Activated CD8-positive, alpha-beta T cell treated with anti-CD3 and anti-CD28 coated beads for 36 hours (primary cell): ENCODE measurements at places on chromosomes 5 and 9. TPM values are rescaled to one million over a fixed set of nuclear protein-coding genes. Genes with fewer than 3 reads are reported as not detected.

DNA sequence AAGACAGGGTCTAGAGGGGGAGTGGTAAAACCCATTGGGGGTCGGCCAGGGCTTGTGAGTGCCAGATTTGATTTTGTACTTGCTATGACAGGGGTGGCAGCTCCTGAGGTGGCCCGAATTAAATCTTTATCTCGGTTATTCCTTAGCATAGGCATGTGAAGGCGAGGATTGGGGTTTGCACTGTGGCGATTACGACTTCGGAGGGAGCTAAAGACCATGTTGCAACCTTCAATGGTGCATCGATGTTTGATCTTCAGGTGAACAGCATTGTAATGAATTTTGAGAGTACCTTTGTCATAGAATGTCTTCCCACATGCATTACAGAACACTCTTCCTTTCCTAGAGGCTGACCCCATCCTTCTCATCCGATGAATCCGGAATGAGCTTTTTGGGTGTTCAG is 433.9 kb downstream of the BNC2 start:
- no peak for DNase-seq

- DNase-seq = peak; percentile 28
Measured at GRCh38 chr9:38066914-38067858, 1.8 kb downstream of the SHB start.

DNA sequence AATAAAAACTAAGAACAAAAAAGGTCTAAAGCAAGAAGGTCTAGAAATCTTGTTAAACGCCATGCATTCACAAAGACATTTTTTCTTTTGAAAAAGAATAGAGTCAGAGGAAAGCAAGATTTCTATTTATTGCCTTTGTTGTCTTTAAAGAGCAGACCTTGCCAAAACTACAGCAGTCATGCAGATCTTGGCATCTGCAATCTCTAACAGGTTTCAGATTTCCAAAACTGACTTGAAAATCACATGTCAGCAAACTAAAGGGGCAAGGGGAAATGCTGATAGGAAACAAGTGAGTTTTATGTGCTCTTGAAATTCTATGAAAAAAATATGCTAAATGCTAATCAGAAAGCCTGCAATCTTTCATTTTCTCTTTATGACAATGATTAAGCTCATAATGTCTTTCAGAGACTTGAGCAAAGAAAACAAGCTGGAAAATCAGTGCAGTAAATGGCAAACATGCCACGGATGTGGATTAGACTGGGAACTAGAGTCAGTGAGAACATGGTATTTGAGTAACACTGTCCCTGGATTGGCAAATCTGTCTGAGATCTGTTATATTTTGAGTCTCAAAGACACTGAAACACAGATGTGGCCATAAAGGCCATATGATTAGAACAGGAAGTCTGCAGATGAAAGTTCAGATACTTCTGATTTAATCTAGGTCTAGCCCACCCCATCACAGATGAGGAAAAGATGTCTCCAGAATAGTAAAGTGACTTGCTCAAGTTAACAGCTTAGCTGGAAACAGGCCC is 361.4 kb upstream of the RPS23 start:
- no peak for DNase-seq

SDHA gene
- 149 TPM for total RNA-seq

YTHDC2 gene
- total RNA-seq = 28.2 TPM

DNA sequence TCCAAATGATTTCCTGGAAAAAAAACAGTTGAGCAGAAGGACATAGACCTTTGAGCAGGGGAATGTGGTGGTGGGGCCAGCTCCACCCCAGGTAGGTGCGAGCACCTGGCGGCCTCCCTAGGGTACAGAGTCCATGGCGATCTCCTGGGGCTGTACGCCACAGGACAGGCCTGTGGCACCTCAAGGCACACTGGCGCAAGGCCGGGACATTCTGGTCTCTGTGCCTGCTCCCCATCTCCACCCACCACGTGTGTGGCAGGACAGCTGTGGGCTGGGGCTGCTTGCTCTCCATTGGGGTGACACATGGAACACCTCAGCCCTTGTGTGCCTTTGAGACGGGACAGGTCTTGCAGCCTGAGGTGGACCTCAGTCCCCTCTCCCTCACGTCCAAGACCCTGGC is 25.2 kb downstream of the WNK2 start:
- no peak for DNase-seq

EIF4EBP3 gene
- 20.3 TPM for total RNA-seq

DNA sequence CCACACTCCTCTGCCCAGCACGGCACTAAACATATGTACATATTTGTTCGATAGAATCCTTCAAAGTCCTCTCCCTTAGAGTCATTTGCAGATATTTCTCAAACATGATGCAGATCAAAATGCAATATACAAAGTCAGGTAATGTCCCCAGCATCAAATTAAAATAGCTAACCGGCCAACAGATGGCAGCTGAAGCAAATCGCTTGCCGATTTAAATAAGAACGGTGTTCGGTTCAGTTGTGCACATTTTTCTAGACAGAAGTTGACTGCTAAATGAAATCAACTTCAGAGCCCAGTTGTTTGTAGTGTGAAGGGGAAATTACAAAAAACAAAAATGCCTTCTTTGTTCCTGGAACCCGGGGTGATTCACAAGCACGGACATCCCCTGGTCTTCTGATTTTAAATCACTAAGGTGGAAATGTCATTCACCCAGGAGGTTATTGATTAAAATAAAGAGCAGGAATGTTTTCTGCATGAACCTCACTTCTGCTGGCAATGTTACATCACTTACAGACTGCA is 219.2 kb downstream of the EBF1 start:
- peak; percentile 19 for DNase-seq

PCDHAC1 gene
- total RNA-seq = not detected

- DNase-seq = peak; percentile 27
Measured at GRCh38 chr9:99822806-99823591, 1.3 kb downstream of the NR4A3 start.

SPATA24 gene
- total RNA-seq = 4.3 TPM

- DNase-seq = no peak
Measured at GRCh38 chr9:2742214-2742613, 24.9 kb downstream of the KCNV2 start.

GRCh38 chr5:159713773-159714172 is 202.5 kb upstream of the ADRA1B start:
- DNase-seq = no peak

GRCh38 chr9:2055203-2055658 is 40.1 kb downstream of the SMARCA2 start:
- DNase-seq = no peak

NPR3 gene
- total RNA-seq = 0.05 TPM

- no peak for DNase-seq
Measured at GRCh38 chr5:31663519-31663918, 24.6 kb downstream of the PDZD2 start.

ZCCHC10 gene
- 27.0 TPM for total RNA-seq

DNA sequence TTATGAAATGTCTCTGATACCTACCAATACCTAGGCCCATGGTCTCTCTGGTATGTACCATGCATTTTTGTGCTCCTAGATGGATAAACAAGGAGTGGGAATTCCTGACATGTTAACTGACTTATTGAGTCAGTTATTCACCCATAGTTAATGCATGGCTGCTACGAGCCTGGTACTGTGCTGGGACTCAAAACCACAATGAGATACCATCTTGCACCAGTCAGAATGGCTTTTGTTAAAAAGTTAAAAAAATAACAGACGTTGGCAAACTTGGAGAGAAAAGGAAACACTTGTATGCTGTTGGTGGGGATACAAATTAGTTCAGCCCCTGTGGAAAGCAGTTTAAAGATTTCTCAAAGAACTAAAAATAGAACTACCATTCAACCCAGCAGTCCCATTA is 293.8 kb downstream of the OSTF1 start:
- DNase-seq = no peak

C9 gene
- not detected for total RNA-seq

DNA sequence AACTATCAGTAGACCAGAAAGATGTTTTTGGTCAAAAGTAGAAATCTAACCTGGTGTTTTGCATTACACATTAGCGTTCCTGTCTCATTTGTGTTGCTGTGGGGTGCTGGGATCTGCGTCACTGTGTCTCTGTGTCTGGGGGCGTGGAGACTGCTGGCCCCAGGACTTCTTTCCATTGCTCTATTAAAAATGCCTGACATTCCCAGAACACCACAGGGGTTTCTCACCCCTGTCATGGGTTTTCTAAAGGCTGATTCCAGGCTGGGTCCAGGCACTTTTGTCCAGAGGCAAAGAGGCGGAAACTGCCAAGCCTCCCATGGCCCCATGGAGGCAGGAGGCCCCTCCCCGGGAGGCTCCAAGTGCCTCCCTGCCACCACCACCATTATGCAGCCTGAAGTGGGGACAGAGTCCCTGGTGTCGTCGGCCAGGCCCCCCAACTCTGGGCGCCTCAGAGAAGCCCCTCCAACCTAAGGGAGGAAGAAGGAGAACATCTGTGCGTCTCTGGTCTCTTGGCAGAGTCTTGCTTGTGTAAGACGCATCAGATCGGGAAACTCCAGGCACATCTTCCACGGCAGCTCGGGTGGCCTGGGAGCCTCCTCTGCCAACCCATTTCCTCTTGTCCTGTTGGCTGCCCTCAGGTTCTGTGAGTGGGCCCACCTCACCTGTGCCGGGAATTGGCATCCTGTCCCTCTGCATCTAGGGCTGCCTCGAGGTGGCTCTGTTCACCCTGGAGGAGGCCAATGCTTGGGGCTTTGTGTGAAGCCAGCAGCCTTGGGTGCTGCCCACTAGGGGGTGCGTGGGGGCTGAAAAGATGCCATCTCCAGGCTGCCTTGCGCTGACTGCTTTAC is 13.8 kb upstream of the PLEKHG4B start:
- peak; percentile 52 for DNase-seq

DNA sequence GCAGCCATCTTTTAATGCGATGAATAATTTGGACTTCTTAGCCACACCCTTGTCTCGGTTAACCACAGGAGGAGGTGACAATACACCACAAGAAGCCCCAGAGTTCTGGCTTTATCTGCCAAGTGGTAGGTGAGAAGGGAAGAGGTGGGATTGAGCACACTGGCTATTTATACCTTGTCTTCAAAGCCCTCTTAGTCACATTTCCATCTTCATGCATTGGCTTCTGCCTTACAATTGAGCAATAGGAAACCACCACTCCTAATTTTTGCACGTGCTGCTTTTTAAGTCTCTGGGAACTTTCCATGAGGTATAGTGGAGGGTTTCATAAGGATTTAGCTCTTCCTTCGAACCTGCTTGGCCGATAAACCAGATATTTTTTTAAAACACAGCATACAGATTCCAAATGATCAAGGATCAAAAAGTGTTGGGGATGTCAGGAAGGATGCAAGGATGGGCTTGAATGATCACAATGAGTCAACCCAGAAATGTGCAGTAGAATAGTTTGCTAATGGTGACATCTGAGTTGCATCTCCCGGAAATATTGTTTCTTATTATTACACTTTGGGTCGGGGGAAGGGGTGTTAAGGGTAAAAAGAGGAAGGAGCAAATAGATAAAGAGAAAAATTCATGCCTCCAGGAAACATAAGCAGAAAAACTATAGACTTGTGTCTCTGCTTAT is 25.5 kb downstream of the PLAC8L1 start:
- DNase-seq = peak; percentile 47

DNA sequence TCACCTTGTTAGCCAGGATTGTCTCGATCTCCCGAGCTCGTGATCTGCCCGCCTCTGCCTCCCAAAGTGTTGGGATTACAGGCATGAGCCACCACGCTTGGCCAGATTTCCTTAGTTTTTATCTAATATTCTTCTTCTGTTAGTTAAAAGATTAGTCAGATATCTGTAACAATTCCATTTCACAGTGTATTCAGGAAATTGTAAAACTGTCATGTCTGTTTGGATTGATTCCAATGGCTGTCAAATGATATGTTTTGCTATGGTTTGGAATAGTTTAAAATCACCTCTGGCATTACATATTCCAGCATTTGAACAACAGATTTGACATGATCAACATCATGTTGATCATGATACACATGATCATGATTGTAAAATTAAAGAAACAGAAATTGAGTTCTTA is 193.6 kb upstream of the DAB2 start:
- DNase-seq = no peak

- no peak for DNase-seq
Measured at GRCh38 chr5:3163626-3164025, 412.1 kb upstream of the IRX2 start.

PRLR gene
- not detected for total RNA-seq

GCNT4 gene
- total RNA-seq = 2.1 TPM

CRB2 gene
- not detected for total RNA-seq

- no peak for DNase-seq
Measured at GRCh38 chr5:36264202-36264760, 22.6 kb upstream of the NADK2 start.

ADGRV1 gene
- not detected for total RNA-seq

- no peak for DNase-seq
Measured at GRCh38 chr5:56513141-56513540, 280.0 kb upstream of the ANKRD55 start.

GRCh38 chr5:4704951-4705350 is 435.2 kb upstream of the ADAMTS16 start:
- no peak for DNase-seq

DNA sequence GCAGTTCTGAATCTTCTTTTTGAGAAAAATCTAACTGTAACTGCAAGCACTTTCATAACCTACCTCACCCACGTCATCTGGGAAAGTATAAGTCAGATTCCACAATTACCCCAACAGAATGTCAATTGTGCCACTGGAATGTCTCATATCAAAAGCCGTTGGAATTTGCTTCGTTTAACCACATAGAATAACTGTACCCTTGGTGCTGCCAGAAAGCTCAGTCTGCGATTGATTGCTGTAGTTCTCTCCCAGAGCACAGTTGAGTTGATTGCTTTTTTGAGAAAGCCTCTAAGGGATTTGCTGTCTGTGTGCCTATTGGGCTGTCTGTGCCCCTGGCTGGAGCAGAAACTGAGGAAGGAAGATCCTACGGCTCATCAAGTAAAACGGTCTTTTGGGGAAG is 583.6 kb downstream of the TMEM38B start:
- DNase-seq = no peak

IFNA5 gene
- not detected for total RNA-seq

- DNase-seq = no peak
Measured at GRCh38 chr9:35680331-35681105, 6.8 kb downstream of the CA9 start.

DNA sequence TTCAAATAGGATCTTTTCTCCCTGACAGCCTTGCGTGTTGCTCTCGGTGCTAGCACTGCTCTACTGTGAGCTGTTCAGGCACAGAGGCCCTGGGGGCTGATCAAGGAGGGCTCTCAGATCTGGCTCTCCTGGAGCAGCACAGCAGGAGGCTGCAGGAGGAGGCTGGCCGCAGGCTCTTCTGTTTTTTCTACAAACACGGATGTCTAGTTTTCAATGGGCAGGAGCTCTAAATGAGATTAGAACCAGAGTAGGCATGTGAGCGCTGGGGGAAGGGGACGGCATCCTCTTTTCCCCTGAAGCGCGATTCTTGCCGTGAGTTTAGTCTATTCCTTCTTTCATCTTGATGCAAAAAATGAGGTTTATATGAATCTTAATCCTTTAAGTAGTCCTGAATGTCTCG is 61.7 kb upstream of the IRX4 start:
- no peak for DNase-seq

- no peak for DNase-seq
Measured at GRCh38 chr5:19564036-19564435, 424.0 kb downstream of the CDH18 start.

DDX4 gene
- not detected for total RNA-seq

PAPPA gene
- not detected for total RNA-seq

MSANTD3 gene
- total RNA-seq = 14.6 TPM

CMYA5 gene
- 0.16 TPM for total RNA-seq
